Progenitor cell of endocrine pancreas (in vitro differentiated cells): ENCODE measurements at places on chromosomes 1 and 21. TPM values are rescaled to one million over a fixed set of nuclear protein-coding genes. Genes with fewer than 3 reads are reported as not detected.

DNA sequence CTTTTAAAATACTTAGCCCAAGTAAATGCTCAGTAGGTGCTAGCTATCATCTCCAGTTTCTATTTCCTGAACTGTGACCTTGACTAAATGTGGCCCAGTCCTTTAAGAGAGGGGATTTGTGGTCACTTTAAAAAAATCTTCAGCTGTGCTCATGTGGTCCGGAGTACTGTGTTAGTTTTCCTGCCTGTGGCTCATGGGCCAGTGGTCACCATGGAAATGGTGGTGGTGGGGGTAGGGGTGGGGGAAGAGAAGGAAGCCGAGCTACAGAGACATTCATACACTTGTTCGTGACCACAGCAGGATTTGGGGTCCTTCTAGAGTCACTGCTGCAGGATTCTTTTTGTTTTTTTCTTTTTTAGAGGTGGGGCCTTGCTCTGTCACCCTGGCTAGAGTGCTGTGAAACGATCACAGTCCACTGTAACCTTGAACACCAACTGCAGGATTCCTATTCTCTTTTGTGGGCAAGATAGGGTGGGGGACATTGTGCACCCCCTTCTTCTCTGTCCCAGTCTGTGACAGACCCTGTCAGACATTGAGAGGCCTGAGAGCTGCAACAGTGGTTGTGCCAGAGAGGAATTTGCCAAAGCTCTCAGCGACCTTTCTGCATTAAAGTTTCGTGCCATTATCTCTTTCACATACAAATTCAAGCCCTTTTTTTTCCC, 25.8 kb downstream of the KIF26B start:
- no peak for DNase-seq

GRCh38 chr21:45443595-45444181, 38.7 kb downstream of the COL18A1 start:
- DNase-seq, result no peak

DNA sequence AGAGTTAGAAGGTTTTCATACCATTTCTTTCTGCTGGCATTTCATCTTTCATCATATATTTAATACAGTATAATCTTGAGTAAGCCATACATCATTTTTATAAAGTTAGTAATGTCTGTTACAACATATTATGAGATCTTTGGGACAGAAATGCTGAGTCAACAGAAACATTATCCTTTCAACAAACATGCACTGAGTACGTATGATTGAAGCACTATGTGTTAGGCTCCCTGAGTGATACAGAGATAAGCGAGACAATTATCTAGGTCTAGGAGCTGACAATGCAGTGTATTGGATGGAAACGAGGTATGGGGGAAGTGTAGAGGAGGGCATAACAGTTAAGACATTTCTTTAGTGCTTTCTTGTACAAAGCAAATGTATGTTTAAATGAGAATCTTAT, 19.7 kb upstream of the GPR52 start:
- DNase-seq, result no peak

GRCh38 chr1:11881749-11882441, 23.1 kb upstream of the NPPB start:
- no peak for DNase-seq

- no peak for DNase-seq
Measured at GRCh38 chr1:42684139-42684538, 1.9 kb downstream of the YBX1 start.

- no peak for DNase-seq
Measured at GRCh38 chr1:18554099-18554498, 73.4 kb downstream of the KLHDC7A start.

DNA sequence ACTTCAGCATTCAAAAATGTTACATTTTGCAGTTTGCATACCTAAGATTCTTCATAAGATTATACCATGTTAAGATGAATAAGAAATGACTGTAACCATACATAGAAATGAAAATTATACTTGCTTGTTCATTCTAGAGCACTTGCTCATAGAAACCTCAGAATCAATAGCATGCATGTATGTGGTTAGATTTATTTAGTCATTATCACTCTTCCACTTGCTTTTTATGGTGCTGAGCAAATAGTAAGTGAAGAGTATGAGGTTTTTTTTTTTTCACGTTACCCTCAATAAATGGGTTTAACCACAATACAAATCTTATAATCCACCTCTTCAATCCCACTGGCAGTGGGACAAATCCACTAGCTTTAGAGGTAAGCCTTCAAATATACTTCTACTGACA, 84.7 kb downstream of the LRRC53 start:
- DNase-seq, result no peak

DNA sequence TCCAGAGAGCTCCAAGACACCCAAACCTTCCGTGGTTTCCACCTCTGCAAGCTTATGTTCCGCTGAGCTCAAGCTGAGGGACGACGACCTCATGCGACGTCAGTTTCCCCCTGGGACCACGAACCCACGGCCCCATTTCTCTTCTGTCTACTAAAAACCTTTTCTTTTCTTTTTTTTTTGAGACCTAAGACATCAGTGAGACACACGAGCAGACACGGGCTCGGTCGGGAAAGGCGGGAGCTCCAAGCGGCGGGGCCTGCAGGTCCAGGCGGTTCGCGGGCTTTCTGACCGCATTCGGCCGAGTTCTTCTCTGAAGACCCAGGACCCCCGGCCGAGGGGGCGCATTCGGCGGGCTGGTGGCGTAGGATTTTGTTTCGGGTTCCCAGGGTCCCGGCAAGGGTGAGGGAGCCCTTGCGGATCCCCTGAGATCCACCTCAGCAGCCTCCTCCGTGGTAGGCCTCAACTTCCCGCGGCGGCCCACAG, 402 bp downstream of the C21orf58 start:
- DNase-seq, result no peak

DNA sequence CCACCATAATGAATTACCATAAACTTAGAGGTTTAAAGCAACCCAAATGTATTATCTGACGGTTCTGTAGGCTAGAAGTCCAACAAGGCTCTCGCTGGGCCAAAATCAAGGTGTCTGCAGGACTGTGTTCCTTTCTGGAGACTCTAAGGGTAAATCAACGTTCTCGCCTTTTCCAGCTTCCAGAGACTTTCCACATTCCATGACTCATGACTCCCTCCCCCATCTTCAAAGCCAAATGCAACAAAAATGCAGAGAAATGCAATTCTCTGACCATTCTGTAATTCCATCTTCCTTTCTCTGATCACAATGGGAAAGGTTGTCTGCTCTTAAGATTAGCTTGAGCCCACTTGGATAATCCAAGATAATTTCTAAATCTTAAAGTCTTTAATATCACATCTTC, 287.1 kb downstream of the LTN1 start:
- no peak for DNase-seq

CRNN gene
- total RNA-seq, result not detected in 2 replicates

DNA sequence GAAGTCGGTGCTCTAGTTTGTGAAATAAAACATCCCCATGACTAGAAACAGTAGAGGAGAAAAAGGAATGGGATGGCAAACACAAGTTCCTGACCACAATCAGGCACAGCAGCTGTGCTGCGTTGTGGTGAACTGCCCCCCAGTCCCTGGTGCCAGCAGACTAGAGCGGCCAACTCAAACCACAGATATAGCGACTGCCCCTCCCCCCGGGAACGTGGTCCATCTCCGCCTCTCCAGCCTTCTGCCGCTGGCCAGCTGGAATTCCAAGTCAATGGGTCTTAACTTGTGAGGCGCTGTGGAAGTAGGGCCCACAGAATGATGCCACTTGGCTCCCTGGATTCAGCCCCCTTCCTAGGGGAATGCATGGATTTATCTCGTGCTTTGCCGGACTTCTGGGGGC, 41.6 kb upstream of the ZNF678 start:
- DNase-seq, result no peak

DNA sequence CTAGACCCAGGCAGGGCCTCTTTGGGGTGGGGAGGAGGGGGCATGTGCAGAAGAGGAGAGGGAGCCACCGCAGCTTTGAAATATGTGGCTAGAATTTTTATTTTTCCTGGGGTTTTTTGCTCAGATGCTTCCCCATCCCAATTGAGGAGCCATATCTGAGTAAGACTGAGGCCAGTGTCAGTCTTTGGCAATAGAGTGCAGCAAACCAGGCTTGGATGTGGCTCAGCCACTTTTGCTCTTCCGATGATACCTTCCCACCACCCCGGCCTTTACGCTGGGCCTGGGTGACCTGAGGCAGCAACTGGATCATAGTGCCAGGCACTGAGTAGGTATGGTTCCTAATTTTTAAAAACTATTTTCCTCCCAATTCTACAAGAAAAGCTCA, 36.9 kb downstream of the KIAA1614 start:
- DNase-seq, result no peak

DNA sequence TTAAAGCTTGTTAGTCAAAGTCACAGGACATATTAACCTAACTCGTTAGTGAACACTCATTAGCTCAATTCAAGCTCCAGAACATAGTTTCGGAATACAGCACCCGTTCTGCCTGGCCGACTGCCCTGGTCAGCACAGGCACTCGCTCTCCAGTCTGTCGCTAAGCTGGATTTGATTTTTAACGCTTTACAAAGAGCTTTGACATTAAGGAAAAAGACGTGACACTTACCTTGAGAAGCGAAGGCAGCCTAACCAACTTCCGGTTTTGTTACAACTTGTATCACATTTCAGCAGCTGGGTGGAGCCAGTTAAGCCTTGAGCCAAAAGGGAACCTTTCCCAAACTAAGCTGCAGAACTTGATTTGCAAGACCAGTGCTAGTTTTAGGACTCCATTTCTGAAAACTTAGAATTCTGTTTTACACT, at the start of gene FRRS1:
FRRS1 (minus strand) TSS at position 258 of the 423 bp plus-strand sequence. CDS start 17,867 bp downstream, outside the sequence.
- DNase-seq, result peak; percentile 18

DNA sequence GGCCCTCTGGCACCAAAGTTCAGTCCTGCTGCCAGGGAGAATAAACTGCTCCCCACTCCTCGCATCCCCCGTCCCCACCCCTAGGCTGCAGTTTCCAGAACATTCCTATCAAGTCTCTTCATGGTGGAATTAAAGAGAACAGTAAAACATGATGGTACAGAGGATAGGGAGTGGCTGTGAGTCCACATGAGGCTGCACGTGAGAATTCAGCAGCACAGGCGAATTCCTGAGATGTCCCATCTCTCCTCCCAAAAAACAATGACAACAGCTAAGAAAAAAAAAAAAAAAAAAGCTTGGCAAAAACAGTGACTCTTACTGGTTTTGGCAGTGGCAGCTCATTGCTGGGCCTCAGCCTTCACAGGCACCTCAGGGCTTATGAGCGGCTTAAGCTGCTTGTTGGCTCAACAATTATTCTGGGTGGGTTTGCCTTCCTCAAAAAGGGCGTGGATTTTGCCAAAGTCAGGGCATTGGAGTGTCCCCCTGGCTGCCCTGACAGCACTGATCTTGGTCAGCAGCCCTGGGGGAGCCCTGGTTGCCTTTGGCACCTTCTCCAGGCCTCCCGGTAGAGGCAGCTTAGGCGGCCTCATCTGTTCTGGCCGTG, 5.7 kb upstream of the IFFO2 start:
- DNase-seq, result no peak

OXCT2 gene
- 0.38 TPM in 1 of 2 replicates, not detected in the other for total RNA-seq
